ENCODE measurements at places on chromosomes 13 and 19.

DNA sequence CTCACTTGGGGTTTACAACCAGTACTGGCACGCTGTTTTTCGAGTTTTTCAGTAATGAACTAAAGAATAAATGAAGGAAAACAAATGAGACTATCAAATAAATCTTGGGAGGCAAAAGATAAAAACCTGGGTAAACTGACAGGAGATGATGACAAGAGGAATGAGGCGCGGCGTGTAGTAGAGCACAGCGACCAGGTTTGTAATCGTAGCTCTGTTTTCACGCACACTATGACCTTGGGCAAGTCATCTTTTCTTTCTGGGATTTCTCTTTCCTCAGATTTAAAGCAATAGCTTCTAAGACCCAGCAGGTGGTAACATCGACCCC lies 419 bp downstream of the MRPS31 start:
- DNase-seq = no peak

DNA sequence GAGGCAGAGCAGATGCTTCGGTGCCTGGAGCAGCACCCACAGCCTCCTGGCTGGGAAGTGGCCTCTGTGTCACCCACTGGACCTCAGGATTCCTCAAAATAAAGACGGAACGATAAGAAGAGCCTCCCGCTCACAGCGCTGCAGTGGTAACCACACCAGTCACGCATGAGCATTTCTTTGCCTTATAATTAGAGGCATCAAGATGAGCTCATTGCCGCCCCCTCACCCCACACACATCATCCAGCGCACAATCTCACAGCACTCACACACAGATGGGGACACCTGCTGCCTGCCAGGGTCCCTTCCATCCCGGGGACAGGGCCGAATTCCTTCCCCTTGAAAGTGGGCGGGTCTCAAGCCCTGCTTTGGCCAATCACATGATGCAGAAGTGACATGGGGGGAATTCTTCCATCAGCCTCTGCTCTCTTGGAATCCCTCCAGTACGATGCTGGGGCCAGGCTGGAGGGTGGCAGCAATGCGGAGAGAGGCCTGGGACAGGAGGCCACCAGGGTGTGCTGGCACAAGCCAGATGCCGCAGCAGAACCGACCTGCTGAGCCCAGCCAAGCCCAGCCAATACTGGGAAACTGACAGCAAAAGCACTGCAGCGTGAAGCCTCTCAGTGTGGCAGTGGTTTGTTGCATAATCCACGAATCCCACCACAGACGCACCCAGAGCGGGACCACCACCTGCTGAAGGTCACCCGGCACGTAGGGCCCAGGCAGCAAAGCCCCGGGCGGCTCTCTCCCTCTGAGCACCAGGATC lies 16.0 kb downstream of the PIP5K1C start:
- DNase-seq = peak; percentile 91

DNA sequence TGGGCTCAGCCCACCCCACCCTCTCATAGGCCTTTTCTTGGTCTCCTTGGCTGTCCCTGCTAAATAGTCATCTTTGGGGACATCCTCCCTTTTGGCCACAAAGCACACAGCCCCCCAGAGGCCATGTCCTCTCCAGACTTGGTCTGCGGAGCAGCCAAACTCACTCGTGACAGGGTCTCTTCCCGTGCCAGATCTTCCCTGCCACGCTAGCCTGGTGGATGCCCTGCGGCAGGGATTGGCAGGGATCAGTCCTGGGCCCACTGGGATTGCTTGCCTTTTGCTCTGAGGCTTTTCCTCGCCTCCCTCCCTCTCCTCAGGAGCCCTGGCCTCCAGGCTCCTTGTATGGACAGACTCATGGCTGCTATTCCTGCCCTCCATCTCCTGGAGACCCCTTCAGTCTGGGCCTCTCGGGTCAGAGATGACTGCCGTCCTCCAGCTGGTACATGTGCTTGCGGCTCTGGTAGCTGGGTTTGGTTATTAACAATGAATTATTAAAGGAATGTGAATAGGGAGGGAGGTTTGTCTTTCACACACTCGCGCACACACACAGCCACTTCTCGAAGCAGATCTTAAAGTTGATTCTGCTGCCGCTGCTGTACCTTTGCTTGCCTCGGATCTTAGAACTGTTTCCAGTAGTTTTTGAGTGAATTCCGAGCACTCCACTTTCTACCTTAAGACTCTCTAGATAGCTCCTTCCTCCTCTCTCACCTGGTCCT lies 45.1 kb downstream of the NFIX start:
- DNase-seq = no peak

- no peak for DNase-seq
These were observed 751.7 kb downstream of the DACH1 start for GRCh38 chr13:71115301-71115700.

GRCh38 chr13:28611654-28612131 lies 47.2 kb upstream of the POMP start:
- peak; percentile 60 for DNase-seq

GRCh38 chr13:24746618-24747247 lies 17.2 kb upstream of the RNF17 start:
- DNase-seq = peak; percentile 17

DNA sequence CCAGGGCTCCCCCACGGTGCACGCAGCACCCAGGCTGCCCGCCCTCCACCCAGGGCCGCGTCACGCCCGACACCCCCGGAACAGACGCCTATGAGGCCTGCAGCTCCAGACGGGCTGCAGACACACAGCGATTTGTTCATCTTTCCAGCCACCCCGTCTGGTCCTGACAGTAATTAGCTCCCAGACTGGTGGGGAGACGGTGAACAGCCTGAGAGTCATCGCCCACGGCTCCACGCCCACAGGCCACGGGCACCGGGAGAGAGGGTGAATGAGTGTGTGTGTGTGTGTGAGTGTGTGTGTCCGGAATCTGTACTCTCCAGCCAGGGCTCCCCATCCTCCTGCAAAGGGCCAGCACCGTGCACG lies 18.1 kb downstream of the GADD45B start:
- peak; percentile 70 for DNase-seq

DNA sequence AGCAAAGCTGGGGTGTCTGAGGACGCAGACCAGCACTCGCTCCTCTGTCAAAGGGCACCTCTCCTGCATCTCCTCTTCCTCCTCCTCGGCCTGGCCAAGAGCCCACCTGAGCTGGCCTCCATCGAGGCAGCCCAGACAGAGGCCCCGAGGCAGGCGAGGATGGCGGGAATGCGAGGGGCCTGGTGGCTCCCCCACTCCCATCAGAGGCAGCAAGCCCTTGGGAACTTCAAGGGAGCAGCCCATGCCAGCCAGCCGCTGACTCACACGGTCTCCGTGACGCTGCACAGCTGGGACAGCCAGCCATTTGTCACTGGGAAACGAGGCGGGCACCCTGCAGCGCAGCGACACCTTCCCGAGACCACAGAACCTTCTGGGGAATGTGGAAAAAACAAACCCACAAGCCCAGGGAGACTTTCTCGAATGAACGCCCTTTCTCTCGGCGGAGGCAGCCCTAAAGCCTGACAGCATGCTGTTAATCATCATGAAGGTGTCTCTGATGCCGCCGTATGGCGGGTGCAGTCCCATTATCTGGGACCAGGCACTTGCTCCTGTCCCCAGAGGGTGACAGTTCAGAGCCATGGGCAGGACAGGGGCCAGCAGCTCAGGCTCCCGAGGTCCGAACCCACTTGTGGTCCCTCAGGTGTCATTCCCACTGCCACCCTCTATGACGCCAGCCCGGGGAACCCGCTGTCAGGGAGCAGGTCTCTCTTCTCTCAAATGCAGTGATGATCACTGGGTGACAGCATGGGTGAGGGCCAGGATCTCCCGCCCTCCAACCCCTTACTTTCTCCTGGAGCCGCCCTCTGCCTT lies 53.0 kb downstream of the PEPD start:
- DNase-seq = no peak

- peak; percentile 59 for DNase-seq
These were observed 3.2 kb upstream of the PVR start for GRCh38 chr19:44640518-44640917.

DNA sequence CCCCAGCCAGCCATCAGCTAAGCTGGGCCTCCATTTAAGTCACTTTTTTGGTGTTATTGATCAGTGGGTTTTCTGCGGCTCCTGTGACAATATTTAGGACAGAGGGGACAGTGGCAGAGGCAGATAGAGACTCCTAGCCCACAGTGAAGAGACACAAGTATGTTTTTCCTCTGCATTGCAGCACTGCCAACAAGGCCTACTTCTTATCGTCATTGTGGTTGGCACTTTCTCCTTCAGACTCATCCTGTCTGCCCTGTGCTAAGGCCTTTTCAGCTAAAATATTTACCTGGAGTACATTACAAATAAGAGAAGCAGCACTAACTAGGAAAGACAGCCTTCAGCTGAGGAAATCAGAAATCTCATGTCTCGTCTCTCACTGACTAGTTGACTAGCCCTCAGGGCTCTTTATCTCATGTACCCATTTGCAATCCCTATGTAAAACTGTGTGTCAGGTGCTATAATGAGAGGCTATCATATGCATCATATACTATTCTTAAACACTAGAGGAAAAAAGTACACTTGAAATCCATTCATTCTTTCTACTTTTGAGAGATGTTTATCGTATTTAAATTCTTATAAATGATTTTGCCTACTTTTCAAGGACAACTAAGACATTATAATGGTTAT lies 62.2 kb downstream of the ZAR1L start:
- no peak for DNase-seq

DNA sequence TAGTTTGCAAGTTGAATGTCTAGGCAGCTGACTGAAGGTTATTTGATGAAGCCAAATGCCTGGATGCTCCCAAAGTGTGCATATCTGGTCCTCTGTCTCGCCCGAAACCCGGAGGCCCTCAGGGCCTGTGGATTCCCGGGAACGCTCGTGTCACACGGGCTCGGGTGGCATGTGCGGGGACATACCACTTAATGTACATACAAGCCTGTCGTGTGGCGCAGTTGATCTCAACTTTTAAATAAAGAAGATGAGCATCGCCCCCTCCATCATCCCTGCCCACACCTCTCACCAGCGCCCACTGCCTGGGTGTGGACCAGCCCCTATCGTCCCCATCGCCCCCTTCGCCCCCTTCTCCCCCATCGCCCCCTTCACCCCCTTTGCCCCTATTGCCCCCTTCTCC lies 33.9 kb downstream of the ATP11A start:
- DNase-seq = no peak

Measured in EL (cell line).